ENCODE measurements at places on chromosomes 2 and 18.

DNA sequence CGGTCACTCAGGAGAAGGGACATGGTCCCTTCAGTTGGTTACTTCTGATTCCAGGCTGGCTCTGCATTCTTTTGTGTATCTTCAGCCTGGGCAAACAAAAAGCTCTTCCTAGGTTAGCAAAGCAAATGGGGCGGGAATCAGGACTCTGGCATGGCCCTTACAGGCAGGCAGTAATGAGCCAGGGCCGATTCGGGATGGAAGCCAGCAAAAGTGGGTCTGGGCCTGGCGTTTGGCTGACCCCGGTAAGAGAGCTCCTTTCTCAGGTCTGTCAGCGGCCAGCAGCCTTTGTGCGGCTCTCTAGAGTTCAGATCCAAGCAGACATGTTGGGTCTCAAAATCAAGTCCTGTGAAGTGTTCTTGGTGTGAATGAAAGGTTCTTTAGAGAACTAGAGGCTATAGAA is 81.5 kb upstream of the EML6 start:
- no peak for DNase-seq

DNA sequence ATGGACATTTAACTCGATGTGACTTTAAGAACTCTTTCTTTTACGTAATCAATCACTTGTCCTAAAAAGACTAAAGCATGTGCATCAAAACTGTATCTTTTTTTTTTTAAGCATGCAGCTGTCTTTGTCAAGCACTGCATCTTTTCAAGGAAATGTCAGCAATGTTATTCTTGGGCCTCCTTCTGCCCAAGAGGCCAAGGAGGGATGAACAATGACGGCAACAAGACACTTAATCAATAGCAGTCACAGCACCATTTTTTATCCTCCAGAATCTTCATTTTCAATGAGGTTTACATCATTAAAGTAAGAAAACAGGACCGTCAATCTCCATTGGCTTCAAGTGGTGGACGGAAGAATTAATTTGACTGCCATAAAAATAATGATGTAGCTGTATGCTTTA is 253.8 kb downstream of the AFF3 start:
- DNase-seq, result no peak

- DNase-seq, result peak; percentile 38
Measured at GRCh38 chr2:172106108-172106961, 3.6 kb upstream of the DLX2 start.

DNA sequence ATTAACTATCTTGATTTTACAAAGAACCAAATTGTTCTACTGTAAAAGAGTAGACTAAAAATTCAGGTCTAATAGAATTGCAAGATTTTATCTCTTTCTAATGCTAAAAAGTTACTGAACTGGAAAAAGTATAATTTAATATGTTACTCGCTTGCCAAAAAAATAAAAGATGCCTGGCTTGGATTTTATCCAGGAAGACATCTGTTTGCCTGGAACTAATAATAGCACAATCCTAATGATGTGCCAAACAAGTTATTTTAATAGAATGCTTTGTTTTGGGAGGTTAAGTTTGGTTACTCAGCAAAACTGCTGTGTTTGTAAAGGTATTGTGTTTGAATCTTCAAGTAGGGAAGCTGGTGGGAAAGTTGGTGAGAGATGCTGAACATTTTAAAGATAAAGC is 19.4 kb upstream of the ZSWIM2 start:
- DNase-seq, result no peak

DNA sequence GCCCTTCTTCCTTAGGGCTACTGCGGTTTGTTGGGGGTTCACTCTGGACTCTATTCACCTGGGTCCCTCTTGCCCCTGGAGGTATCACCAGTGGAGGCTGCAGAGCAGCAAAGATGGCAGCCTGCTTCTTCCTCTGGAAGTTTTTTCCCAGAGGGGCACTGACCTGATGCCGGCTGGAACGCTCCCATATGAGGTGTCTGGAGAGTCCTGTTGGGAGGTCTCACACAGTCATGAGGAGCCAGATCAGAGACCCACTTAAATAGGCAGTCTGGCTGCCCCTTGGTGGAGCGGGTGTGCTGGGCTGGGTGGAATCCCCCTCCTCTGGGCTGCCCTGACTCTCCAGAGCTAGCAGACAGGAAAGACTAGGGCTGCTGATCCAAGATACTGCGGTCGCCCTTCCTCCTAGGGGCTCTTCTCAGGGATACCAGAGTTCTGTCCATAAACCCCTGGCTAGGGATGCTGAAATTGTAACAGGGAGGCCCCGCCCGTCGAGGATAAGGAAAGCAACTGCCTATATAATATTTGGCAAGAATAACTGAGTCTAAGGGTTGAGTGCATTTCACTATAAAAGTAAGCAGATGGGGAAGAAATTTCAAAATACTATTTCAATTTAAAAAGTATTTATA is 140.7 kb downstream of the NOL4 start:
- no peak for DNase-seq

DNA sequence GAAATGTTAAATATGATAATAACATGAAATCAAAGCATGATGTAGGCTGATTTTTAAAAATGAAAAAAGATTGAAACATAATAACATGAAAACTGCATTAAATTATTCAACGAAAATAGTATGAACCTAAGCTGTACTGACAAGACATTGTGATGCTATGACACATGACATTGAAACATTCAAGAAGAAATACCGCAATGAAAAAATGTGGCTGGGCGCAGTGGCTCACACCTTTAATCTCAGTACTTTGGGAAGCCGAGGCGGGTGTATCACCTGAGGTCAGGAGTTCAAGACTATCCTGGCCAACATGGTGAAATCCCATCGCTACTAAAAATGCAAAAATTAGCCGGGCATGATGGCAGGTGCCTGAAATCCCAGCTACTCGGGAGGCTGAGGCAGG is 14.6 kb downstream of the CXCR1 start:
- no peak for DNase-seq

GRCh38 chr18:31776093-31776492 is 15.4 kb upstream of the SLC25A52 start:
- peak; percentile 30 for DNase-seq

Data from neuronal stem cell (in vitro differentiated cells).